ENCODE measurements at places on chromosomes 5 and 9.

DNA sequence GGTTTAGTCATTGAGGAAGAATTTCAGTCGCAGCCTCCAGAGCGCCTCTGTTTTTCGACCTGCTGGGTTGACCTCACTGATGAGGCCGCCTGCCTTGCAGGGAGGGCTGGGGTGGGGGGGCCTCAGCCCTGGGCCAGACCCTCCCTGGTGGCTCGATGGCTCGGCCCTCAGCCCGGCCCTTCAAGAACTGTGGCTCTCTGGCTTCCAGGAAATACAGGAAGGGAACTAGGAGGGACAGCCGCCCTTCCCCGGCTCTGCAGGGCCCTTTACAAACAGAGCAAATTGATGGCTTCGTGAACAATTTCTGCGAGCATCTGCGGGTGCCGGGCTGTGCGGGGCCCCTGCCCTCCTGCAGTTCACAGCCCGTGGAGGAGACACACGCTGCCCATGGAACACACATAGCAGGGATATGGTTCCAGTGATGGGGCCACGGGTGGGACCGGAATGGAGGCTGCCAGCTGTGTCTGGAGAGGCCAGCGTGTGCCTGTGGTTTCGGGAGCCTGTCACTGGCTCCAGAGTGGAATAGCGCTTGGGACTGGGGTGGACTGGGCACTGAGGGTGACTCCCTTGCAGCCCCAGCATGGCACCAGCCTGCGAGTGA is 39.6 kb downstream of the COL5A1 start:
- DNase-seq: no peak
- no peak overlapping the region for H3K4me3 ChIP-seq
- no peaks in the 10 kb centered on the region for H3K4me1 ChIP-seq
- H3K27me3 ChIP-seq: no peaks in the 10 kb centered on the region
- H3K27ac ChIP-seq: no peak overlapping the region

DNA sequence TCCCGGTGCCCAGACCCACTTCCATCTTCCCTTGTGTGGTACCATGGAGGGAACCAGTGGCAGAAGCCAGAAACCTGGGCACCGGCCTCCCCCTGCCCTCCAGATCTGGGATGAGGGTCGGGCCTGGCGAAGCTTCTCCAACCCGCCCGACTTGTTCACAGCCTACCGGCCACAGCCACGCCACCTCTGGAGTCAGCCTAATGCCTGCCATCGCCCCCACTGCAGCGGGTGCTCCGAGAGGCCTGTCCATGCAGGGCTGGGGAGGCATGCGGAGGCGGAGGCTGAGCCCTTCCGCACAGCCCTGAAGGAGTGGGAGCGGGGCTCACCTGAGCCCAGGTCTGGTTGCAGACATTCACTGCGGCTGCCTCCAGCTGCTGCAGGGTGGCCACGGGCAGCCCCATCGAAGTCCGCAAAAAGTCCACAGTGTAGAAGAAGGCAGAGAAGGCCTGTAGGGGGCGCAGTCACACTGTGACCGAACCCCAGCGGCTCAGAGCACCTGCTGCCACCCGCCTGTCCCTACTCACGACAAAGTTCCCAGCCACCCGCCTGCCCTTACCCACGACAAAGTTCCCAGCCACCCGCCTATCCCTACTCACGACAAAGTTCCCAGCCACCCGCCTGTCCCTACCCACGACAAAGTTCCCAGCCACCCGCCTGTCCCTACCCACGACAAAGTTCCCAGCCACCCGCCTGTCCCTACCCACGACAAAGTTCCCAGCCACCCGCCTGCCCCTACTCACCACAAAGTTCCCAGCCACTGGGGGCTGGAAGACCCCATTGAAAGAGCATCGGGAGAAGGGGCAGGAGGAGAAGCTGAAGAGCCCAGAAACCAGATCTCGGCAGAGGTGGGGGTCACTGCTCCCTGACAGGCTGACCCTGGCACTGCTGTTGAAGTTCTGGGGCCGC is 3.8 kb upstream of the NPDC1 start:
- H3K27me3 ChIP-seq: peaks cover 41% of the 10 kb centered on the region
- H3K4me3 ChIP-seq: no peak overlapping the region
- no peak overlapping the region for H3K27ac ChIP-seq
- peaks cover 24% of the 10 kb centered on the region for H3K4me1 ChIP-seq

DNA sequence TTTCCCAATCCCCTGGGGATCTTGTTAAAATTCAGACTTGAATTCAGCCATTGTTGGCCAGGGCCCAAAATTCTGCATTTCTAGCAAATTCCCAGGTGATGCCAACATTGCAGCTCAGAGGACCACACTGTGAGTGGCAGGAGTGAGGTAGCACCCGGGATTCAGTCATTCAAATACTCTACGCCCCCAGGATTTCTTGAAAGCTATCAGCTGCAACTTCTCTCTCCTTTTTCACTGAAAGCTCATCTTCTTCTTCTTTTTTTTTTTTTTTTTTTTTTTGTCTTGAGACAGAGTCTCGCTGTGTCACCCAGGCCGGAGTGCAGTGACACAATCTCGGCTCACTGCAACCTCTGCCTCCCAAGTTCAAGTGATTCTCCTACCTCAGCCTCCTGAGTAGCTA is 19.3 kb upstream of the ANKH start:
- H3K27ac ChIP-seq: no peak overlapping the region
- DNase-seq: no peak
- H3K4me3 ChIP-seq: no peak overlapping the region
- no peaks in the 10 kb centered on the region for H3K4me1 ChIP-seq

GRCh38 chr5:164627021-164627420 is 1121.6 kb downstream of the MAT2B start:
- no peak overlapping the region for H3K4me3 ChIP-seq
- no peak overlapping the region for H3K27ac ChIP-seq
- no peaks in the 10 kb centered on the region for H3K4me1 ChIP-seq
- H3K36me3 ChIP-seq: no peaks in the 10 kb centered on the region
- H3K27me3 ChIP-seq: no peaks in the 10 kb centered on the region
- no peak for DNase-seq

DNA sequence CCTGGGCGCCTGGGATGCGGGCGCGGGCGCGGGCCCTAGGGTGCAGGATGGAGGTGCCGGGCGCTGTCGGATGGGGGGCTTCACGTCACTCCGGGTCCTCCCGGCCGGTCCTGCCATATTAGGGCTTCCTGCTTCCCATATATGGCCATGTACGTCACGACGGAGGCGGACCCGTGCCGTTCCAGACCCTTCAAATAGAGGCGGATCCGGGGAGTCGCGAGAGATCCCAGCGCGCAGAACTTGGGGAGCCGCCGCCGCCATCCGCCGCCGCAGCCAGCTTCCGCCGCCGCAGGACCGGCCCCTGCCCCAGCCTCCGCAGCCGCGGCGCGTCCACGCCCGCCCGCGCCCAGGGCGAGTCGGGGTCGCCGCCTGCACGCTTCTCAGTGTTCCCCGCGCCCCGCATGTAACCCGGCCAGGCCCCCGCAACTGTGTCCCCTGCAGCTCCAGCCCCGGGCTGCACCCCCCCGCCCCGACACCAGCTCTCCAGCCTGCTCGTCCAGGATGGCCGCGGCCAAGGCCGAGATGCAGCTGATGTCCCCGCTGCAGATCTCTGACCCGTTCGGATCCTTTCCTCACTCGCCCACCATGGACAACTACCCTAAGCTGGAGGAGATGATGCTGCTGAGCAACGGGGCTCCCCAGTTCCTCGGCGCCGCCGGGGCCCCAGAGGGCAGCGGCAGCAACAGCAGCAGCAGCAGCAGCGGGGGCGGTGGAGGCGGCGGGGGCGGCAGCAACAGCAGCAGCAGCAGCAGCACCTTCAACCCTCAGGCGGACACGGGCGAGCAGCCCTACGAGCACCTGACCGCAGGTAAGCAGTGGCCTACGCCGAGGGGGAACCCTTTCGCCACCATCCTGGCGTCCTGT is at the start of gene EGR1:
EGR1 (plus strand) TSS at position 219 of the 864 bp plus-strand sequence; CDS start at position 502, 283 bp downstream.
- peak within 1 kb of the TSS; percentile 95 for H3K4me3 ChIP-seq
- peak within 1 kb of the TSS; percentile 91 for H3K27ac ChIP-seq
- DNase-seq: peak; percentile 67
- no peaks in the 10 kb centered on the region for H3K27me3 ChIP-seq
- peaks cover 8% of the 10 kb centered on the region for H3K36me3 ChIP-seq

GRCh38 chr5:67160272-67160671 is 36.3 kb downstream of the CD180 start:
- peak overlapping the region; percentile 49 for H3K27ac ChIP-seq
- peaks cover 61% of the 10 kb centered on the region for H3K4me1 ChIP-seq
- H3K4me3 ChIP-seq: no peak overlapping the region
- H3K36me3 ChIP-seq: peaks cover 11% of the 10 kb centered on the region
- no peaks in the 10 kb centered on the region for H3K27me3 ChIP-seq

All from naive thymus-derived CD4-positive, alpha-beta T cell (primary cell).